ENCODE measurements at places on chromosomes 12 and 14.

GRCh38 chr12:57127101-57127725 is 1.1 kb upstream of the LRP1 start:
- DNase-seq, result no peak

DNA sequence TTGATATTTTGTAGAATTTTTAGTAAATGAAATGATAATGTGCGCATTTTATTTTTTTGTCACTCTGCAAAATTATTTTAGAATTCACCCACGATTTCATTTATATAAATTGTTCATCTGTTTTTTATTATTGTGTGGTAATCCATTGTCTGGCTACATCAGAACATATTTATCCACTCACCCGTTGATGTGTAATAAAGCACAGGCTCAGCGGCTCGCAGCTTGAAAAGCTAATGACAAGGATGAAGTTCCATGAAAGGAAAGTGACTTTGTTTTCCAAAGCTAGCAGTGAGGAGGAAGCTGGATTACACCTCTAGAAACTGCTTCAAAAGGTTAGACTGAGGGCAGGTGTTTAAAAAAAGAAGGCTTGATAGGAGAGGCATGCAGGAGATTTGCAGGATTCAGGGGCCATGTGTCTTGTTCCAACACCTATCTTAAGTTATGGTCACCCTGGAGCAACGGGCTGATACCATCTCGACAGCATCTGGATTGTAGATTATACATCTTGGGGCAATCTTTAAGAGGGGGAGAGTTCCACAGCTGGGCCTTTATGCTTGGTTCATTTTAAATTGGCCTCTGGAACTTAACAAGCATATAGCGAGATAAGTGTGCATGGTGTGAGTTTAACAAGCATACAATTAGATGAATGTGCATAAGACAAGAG is 194.1 kb downstream of the TMTC3 start:
- DNase-seq, result peak; percentile 30

DNA sequence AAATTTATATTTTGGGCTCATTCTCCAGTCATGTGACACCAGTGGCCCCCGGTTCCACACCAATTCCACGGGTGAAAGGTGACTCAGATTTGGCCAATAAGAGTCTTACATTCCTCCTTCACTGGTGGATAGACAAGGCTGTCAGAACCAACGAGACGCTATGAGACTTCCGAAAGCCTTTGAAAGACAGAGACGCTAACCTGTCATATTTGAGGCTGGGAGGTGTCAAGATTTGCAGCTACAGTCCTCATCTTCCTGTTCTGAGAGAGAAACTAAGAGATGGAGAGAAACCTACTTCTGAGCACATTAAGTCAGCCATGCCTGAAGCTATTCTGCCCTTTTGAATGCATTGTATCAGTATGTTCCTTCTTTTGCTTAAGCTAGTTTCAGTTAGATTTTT is 171.2 kb downstream of the FLRT2 start:
- DNase-seq, result no peak

- DNase-seq, result peak; percentile 98
Observed at GRCh38 chr12:65948320-65949008, 124.2 kb downstream of the HMGA2 start.
